ENCODE measurements at places on chromosomes 11 and 22.

DNA sequence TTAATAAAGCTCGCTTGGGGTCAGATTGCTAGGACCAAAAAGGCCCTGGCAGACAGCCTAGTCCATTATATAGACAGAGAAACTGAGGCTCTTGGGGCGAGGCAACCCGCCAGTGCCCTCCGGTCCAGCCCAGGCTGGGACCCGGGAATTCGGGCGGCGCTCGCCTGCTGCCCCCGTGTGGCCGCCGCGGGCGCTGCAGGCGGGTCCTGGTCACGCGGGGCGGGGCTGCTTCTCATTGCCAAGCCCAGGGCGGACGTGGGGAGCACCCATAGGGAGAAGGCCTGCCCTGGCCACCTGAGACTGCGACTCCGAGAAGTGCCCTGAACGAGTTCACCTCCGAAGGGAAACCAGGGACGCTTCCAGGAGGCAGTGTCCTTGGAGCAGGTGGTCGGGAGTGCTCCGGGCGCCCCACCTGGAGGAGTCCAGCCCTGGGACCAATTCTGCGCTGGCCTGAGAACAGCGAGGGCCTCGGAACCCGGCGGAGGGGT lies 36.0 kb upstream of the CSNK1E start:
- peak; percentile 55 for DNase-seq

GRCh38 chr22:20843501-20843900 lies 15.1 kb downstream of the PI4KA start:
- DNase-seq, result no peak

- DNase-seq, result no peak
Measured at GRCh38 chr11:57202281-57202680, 20.5 kb downstream of the LRRC55 start.

DNA sequence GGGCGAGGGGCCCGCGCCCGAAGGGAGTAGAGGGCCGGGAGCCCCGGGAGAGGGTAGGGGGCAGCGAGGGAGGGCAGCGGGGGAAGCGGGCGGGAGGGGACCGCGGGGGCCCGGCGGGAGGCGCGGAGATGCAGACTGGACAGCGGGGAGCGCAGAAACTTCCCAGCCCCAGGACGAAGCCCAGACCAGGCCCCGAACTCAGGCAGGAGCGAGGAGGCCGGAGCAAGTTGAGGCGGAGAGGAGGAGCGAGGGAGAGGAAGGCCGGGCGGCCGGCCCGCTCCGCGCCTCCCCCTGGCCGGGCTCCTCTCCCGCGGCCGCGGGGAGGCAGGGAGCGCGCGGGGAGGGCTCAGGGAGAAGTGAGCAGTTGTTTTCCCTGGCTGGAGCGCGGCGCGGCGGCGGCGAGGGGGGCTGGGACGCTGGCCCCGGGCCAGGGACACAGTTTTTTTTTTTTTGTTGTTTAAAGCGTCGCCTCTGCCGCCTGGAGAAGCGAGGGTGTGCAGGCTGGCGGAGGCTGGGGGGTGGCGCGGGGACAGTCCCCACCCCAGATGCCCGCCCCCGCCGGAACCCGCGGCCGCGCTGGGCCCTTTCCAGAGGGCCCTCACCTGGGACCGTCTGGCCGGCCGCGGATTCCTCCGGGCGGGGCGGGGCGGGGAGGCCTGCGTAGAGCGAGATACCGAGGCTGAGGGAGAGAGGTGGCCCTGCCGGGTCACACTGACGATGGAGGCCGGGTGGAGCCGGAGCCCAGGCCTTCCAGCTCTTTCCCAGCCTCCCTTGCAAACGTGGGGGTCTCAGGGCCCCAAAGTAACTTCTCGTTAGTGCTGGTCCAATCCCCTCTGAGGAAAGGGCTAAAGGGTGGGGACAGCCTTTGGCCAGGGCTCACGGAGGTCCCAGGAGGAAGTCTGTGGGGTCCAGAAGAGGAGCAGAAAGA lies at the start of gene LTBP3:
Gene LTBP3 (minus strand): TSS at position 358 of the 928 bp plus-strand sequence. CDS start 400 bp downstream, outside the sequence.
- no peak for DNase-seq

DNA sequence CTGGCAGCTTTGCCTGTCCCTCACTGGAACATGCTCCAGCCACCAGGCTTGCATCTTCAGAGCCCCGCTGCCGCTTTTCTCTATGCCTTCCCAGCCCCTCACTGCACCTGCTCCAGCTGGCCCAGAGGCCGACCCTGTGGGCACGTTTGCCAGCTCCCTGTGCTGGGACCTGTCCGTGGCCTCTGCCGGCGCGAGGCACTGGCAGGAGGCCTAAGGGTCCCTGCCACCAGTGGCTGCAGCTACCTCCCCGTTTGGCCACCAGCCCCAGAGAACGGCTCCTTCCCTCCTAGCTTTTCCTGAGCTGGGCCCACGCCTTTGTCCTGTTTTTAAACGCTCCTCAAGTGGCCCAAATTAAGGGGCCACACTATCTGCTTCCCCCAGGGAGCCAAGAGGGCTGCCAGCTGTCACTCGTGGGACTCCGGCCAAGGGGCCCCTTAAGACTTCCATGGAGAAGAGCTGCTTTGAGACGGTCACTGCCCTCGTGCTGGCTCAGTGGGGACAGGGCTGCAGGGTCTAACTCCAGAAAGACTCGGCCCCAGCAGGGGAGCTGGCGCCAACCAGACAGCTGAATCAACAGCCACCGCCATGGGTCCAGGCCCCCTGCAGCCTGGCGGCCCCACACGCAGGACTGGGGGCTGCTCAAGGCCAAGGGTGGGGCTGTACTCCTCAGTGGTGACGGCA lies 24.6 kb upstream of the WNT7B start:
- DNase-seq, result no peak

DNA sequence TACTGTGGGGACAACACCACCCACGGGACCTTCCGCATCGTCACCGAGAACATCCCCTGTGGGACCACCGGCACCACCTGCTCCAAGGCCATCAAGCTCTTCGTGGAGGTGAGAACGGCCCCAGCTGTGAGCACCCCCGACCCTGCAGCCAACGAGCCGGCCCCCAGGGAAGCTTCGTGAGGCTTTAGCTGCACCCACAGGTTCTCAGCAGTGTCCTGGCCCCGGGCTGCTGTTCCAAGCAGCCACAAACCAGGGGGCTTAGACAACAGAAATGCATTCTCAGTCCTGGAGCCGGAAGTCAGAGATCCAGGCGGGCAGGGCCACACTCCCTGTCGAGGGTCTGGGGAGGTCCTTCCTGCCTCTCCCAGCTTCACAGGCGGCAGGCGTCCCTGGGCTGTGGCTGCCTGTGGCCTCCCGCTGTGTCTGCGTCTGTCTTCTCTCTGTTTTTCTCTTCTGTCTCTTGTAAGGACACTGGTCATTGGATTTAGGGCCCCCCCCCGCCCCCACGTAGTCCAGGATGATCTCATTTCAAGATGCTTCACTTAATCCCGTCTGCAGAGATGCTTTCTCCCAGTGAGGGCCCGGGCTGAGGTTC lies 12.5 kb downstream of the MUC5B start:
- DNase-seq, result no peak

- DNase-seq, result no peak
Measured at GRCh38 chr11:95991101-95991500, 67.2 kb upstream of the MTMR2 start.

GRCh38 chr11:80773919-80774318 lies 1333.1 kb upstream of the TENM4 start:
- no peak for DNase-seq

- no peak for DNase-seq
Measured at GRCh38 chr22:39915295-39915726, 14.4 kb downstream of the GRAP2 start.

- no peak for DNase-seq
Measured at GRCh38 chr11:119859684-119860083, 130.7 kb upstream of the NECTIN1 start.

- DNase-seq, result no peak
Measured at GRCh38 chr11:71302911-71303310, 50.5 kb upstream of the SHANK2 start.

- DNase-seq, result peak; percentile 11
Measured at GRCh38 chr11:35305670-35306382, 113.5 kb downstream of the SLC1A2 start.

DNA sequence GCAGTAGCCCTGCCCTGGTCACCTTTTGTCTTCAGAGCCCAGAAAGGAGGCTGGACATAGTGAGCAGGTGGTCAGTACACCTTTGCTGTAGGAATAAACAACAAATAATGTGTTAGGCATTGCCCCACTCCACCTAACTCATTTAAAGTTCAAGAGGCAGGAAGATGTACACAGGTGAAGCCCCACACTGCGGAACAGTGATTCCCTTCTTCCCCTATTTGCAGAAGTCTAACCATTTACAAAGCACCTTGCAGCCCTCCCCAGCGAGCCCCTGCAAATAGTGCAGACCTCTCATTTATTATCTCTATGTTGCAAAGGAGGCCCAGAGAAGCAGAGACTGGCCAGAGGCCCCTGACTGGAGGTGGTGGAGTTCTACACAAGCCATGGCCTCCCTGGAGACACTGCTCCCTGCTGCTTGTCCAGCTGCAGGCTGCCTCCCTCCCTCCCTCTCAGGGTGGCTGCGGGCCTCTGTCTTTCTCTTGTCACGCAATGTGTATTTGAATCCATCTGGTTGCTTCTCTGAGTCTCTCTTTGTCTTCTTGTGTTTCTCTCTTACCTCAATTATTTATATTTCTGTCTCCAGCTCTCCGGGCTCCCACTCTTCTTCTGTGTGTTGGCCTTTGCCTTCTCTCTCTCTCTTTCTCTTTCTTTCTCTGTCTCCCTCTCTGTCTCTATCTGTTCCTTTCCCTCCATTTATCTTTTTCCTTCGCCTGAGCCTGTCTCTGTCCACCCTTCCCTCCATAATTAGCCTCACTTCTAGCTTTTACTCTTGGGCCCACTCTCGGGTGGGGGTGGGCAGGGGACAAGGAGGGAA lies 59.1 kb upstream of the PRDM11 start:
- no peak for DNase-seq

GRCh38 chr11:67438158-67438902 lies 848 bp upstream of the PTPRCAP start:
- DNase-seq, result peak; percentile 56

DNA sequence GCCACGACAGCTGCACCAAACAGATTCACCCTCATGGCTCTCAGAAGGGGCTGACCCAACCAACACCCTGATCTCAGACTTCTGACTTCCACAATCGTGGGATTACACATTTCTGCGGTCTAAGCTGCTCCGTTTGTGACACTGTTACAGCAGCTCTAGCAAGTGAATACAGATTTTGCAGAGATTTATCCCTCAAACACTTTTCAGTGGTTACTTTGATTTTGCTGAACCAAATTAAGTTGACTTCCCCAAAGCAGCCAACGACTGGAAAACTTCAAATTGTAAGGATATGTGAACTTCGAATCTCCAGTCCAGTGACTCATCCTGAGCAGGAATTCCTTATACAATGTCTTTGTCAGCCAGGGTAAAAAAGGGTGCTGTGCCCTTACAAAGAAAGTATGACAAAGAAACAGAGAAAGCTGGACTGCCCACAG lies 14.8 kb upstream of the INCENP start:
- DNase-seq, result no peak

GRCh38 chr11:86617502-86617901 lies 54.9 kb downstream of the ME3 start:
- DNase-seq, result no peak

DNA sequence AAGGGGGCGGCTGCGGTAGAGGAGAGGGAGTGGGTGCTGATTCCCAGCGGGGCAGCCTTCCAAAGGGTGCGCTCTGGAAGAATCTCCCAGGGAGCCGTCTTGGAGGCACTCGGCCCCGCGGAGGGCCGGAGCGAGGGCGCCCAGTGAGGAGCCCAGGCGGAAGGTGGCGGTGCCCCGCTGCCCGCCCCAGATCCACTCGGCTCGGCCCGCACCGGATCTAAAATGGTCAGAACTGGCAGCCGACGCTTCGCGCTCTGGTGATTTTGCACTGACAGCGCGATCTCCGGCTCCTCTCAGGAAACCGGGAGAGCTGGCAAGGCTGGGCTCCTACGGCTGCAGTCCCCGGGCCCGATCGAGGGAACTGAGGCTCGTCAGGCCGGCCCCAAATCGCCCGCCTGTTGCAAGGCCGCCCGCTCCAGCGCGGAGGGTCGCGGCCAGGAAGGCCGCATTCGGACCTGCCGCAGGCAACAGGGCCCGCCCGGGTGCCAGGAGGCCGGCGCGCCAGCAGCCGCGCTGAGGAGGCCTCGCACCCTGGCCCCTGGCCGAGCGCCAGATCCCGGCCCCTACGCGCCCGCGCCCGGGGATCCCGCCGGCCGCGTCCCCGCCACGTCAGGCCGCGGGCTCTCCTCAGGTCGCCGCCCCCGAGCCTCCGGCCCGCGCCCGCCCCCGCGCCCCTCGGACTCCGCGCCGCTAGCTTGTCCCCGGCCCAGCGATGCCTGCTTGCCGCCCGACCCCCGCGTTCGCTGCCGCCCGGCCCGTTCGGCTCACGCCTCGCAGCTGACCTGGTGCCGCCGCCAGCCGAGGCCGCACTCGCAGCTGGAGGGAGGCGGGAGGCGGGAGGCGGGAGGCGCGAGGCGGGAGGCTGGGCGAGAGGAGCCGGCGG lies at the start of gene KLHL22:
Gene KLHL22 (minus strand): TSS at position 818 of the 883 bp plus-strand sequence. CDS start 6,584 bp downstream, outside the sequence.
- DNase-seq, result no peak

DNA sequence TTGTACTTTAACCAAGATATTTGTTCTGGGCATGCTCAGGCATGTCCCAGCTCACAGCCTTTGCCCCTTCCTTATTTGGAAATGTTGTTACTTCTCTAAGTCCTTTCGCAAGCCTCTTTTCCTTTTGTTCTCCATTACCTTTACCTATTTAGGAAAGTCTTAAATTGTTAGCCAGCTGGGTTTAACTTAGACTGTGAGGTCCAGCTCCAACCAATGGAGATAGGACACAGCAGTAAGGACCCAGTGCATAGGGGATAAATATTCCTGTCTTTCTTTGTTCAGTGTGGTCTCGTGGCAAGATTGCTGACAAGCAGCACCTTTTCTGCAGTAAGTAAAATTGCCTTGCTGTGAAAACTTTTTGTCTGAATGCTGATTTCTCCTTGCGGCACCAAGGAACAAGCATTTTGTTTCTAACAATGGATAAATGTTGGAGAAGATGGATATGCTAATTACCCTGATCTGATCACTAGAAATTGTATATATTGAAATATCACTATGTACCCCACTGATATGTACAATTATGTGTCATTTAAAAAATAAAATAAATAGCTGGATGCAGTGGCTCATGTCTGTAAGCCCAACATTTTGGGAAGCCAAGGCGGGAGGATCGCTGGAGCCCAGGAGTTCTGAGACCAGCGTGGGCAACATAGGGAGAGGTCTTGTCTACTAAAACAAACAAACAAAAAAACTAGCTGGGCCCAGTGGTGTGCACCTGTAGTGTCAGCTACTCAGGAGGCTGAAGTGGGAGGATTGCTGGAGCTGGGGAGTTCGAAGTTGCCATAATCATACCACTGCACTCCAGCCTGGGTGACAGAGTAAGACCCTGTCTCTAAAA lies 31.9 kb upstream of the FTH1 start:
- DNase-seq, result no peak

GRCh38 chr11:14642873-14643696 lies 519 bp upstream of the PDE3B start:
- DNase-seq, result no peak
